Liver (tissue), 10 donors: ENCODE measurements at places on chromosomes 1 and 21. TPM values are rescaled to one million over a fixed set of nuclear protein-coding genes. Genes with fewer than 3 reads are reported as not detected.

Gene LMNA
- 160 TPM for total RNA-seq

Gene ZNF691
- 8.9 TPM for total RNA-seq

Gene PRELP
- total RNA-seq = 2.3 TPM

Gene PTAFR
- 4.1 TPM for total RNA-seq

Gene OR2W3
- not detected for total RNA-seq

Gene VSIG8
- not detected for total RNA-seq

Gene EDN2
- total RNA-seq = not detected

Gene TAL1
- 3.5 TPM for total RNA-seq

Gene LPAR3
- total RNA-seq = not detected

Gene AIRE
- total RNA-seq = 0.05 TPM

Gene WNT2B
- total RNA-seq = 0.42 TPM

Gene AHCTF1
- total RNA-seq = 15.9 TPM

Gene FCGR2B
- 31.6 TPM for total RNA-seq

Gene SPATA21
- not detected for total RNA-seq

Gene KCNE2
- not detected for total RNA-seq

- no peak overlapping the region for H3K4me3 ChIP-seq
- no peaks in the 10 kb centered on the region for H3K27me3 ChIP-seq
- peaks cover 9% of the 10 kb centered on the region for H3K4me1 ChIP-seq
Observed at GRCh38 chr1:171841931-171842761, 848 bp downstream of the DNM3 start.

DNA sequence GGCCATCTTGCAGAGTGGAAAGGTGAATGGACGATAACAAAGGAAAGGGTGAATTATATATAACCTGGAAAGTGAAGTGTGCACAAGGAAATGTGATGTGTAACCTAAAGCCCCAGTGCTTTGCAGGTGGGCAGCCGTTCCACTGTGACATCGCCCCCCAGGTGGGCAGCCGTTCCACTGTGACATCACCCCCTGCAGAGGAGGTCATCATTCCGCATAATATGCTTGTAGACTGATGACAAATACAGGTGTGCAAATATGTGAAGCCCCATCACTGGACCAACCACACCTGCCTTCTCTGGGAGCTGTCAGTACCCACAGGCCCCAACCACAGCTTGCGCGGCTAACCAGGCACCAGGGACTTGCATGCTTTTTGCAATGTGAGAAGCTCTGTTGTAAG, 4.7 kb upstream of the ZNF496 start:
- no peak overlapping the region for H3K27ac ChIP-seq
- no peaks in the 10 kb centered on the region for H3K4me1 ChIP-seq
- H3K36me3 ChIP-seq = no peaks in the 10 kb centered on the region

GRCh38 chr1:2543543-2544092, 12.6 kb upstream of the TNFRSF14 start:
- no peaks in the 10 kb centered on the region for H3K36me3 ChIP-seq
- H3K4me3 ChIP-seq = no peak overlapping the region
- no peaks in the 10 kb centered on the region for H3K27me3 ChIP-seq
- H3K4me1 ChIP-seq = peaks cover 10% of the 10 kb centered on the region
- DNase-seq = no peak
- H3K27ac ChIP-seq = no peak overlapping the region

DNA sequence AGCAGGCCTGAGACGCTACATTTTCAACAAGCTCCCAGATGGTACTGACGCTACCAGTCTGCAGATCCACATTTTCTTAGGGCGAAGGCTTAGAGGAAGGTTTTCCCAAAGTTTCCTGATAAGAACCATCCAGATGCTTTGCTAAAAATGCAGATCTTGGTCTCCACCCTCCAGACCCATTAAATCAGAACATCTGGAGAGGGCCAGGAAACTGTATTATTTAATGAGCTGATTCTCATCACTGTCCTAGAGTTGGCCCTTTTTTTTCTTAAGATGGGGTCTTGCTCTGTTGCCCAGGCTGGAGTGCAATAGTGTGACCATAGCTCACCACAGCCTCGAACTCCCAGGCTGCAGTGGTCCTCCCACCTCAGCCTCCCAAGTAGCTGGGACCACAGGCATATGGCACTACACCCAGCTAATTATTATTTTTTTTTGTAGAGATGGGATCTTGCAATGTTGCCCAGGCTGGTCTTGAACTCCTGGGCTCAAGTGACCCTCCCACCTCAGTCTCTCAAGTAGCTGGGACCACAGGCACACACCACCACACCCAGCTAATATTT, 67.2 kb upstream of the EFHD2 start:
- no peak overlapping the region for H3K4me3 ChIP-seq
- H3K27me3 ChIP-seq = no peaks in the 10 kb centered on the region
- H3K4me1 ChIP-seq = no peaks in the 10 kb centered on the region
- H3K27ac ChIP-seq = no peak overlapping the region
- DNase-seq = no peak
- H3K36me3 ChIP-seq = no peaks in the 10 kb centered on the region

GRCh38 chr21:31318971-31319370, 25.1 kb downstream of the TIAM1 start:
- H3K27ac ChIP-seq = no peak overlapping the region
- H3K36me3 ChIP-seq = no peaks in the 10 kb centered on the region
- no peaks in the 10 kb centered on the region for H3K27me3 ChIP-seq
- H3K4me1 ChIP-seq = no peaks in the 10 kb centered on the region
- no peak overlapping the region for H3K4me3 ChIP-seq

GRCh38 chr1:245858722-245859492, 648.2 kb downstream of the SMYD3 start:
- DNase-seq = no peak
- no peaks in the 10 kb centered on the region for H3K4me1 ChIP-seq
- H3K27me3 ChIP-seq = no peaks in the 10 kb centered on the region
- no peak overlapping the region for H3K4me3 ChIP-seq
- H3K27ac ChIP-seq = no peak overlapping the region
- H3K36me3 ChIP-seq = no peaks in the 10 kb centered on the region

DNA sequence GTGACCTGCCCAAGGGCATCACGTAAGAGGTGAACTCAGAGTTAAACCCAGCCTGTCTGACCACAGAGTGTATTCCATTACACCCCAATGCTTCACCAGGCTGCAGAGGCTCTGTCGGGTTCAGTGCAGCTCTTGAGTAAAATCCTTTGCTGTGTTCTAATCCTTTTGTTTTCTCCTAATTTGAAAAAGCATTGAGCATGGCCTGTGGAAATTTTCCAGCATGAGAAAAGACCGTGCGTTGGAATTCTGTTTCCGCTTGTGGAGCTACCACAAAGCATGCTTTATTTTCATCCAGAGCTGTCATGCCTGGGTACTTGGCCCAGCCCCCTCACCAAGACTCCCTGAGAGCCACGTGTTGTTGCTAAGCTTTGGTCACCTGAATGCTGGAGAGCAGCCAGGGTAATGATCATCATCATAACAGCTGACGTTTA, 317.6 kb downstream of the PRDM2 start:
- no peak for DNase-seq
- no peaks in the 10 kb centered on the region for H3K36me3 ChIP-seq
- peaks cover 2% of the 10 kb centered on the region for H3K27me3 ChIP-seq
- no peak overlapping the region for H3K4me3 ChIP-seq
- H3K4me1 ChIP-seq = no peaks in the 10 kb centered on the region
- H3K27ac ChIP-seq = no peak overlapping the region

DNA sequence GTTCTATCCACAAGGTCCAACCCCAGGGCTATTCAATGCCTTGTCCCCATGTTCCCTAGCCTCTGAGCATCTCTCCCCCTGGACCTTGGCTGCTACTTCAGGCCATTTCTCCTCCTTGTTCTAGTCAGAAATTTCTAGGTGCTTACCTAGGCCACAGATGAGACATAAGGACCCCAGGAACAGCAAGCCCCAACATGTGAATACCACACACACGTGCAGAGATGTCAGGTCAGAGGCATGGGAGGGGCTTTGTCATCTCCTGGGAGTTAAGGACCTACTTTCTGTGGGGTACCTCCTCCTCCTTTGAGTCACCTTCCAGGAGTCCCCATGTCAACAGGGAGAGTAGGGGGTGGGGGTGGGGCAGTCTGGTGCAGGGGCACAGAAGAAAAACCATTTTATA, 7.1 kb upstream of the RGS16 start:
- no peak for DNase-seq
- no peak overlapping the region for H3K27ac ChIP-seq
- H3K4me1 ChIP-seq = peaks cover 11% of the 10 kb centered on the region

- no peaks in the 10 kb centered on the region for H3K36me3 ChIP-seq
- H3K27me3 ChIP-seq = no peaks in the 10 kb centered on the region
- H3K27ac ChIP-seq = no peak overlapping the region
- no peak overlapping the region for H3K4me3 ChIP-seq
Observed at GRCh38 chr1:165862448-165862847, 35.0 kb downstream of the UCK2 start.

DNA sequence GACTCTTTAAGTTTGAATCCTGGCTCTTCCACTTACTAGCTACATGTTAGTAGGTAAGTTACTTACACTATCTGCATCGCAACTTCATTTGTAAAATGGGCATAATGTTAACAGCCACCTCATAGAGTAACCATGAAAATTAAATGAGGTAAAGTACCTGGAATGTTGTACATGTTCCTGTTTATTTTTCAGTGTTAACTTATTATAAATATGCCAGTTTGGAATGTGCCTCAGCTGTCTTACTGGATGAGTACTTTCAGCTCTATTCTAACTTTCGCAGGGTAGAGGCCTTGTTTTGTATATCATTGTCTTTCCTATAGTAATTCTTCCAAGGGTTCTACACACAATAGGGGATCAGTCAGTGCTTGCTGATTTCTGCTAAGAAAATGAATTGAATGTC, 167.4 kb downstream of the DUSP10 start:
- no peaks in the 10 kb centered on the region for H3K27me3 ChIP-seq
- DNase-seq = no peak
- no peaks in the 10 kb centered on the region for H3K36me3 ChIP-seq
- no peak overlapping the region for H3K27ac ChIP-seq
- no peaks in the 10 kb centered on the region for H3K4me1 ChIP-seq
- no peak overlapping the region for H3K4me3 ChIP-seq

GRCh38 chr21:44980562-44981489, 41.0 kb downstream of the SLX9 start:
- no peaks in the 10 kb centered on the region for H3K36me3 ChIP-seq
- H3K4me1 ChIP-seq = no peaks in the 10 kb centered on the region
- DNase-seq = no peak
- no peak overlapping the region for H3K4me3 ChIP-seq
- H3K27ac ChIP-seq = no peak overlapping the region

DNA sequence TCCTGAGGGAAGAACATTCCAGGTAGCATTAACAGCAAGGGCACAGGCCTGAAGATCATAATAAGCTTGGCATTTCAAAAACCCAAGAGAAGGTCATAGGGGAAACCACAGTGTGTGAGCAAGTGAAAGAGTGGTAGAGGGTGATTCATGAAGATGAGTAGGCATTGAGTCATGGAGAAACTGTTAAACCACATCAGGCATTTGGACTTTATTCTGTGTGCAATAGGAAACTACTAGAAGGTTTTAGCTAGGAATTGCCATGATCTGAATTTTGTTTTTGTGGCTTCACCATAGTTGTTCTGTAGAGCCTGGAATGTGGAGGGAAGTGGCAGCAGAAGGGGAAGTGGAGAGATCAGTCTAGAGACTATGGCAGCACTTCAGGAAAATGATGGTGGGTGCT, 359.0 kb upstream of the PTBP2 start:
- H3K27ac ChIP-seq = no peak overlapping the region
- no peak for DNase-seq
- no peak overlapping the region for H3K4me3 ChIP-seq
- H3K27me3 ChIP-seq = no peaks in the 10 kb centered on the region

GRCh38 chr1:191049781-191050180, 572.1 kb upstream of the BRINP3 start:
- no peak overlapping the region for H3K4me3 ChIP-seq
- no peak overlapping the region for H3K27ac ChIP-seq
- no peak for DNase-seq
- H3K36me3 ChIP-seq = no peaks in the 10 kb centered on the region
- H3K27me3 ChIP-seq = no peaks in the 10 kb centered on the region

GRCh38 chr21:46193829-46194373, 9.6 kb upstream of the SPATC1L start:
- H3K27ac ChIP-seq = no peak overlapping the region
- H3K27me3 ChIP-seq = no peaks in the 10 kb centered on the region
- H3K36me3 ChIP-seq = peaks cover 68% of the 10 kb centered on the region
- DNase-seq = peak; percentile 31
- no peaks in the 10 kb centered on the region for H3K4me1 ChIP-seq

- peaks cover 4% of the 10 kb centered on the region for H3K27me3 ChIP-seq
- no peak overlapping the region for H3K4me3 ChIP-seq
- no peaks in the 10 kb centered on the region for H3K4me1 ChIP-seq
- no peak overlapping the region for H3K27ac ChIP-seq
- no peak for DNase-seq
Observed at GRCh38 chr1:214989341-214989740, 93.2 kb upstream of the KCNK2 start.

DNA sequence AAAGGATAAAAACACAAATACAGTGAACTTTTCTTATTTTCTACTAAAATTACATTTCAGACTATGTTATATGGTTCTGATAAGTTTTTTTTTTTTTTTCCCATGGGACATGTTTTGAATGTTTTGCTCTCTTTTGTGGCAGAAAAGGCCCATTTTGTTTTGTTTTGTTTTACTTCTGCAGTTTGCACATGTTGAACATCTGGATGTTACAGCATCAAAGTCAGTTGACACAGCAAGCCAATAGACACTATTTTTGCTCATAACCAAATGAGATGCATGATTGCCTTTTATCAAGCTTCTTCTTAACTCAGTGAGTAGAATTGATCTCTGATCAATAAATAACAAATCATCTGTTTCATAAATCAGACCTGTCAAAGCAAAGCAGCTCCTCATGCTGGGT, 904.2 kb downstream of the ADGRL2 start:
- H3K27ac ChIP-seq = no peak overlapping the region
- H3K4me1 ChIP-seq = no peaks in the 10 kb centered on the region
- DNase-seq = no peak
- H3K4me3 ChIP-seq = no peak overlapping the region
- no peaks in the 10 kb centered on the region for H3K36me3 ChIP-seq

DNA sequence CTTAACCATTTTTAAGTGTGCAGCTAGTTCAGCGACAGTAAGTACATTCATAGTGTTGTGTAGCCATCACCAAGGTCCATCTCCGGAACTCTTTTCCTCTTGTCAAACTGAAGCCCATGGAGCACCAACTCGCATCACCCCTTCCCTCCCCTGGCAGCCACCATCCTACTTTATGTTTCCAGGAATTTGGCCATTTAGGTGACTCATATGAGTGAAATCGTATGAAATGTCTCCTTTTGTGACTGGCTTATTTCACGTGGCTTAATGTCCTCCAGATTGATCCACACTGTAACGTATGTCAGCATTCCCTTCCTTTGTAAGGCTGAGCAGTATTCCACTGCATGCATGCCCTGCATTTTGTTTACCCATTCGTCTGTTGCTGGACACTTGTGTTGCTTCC, 2.5 kb downstream of the COL6A2 start:
- H3K4me1 ChIP-seq = no peaks in the 10 kb centered on the region
- no peaks in the 10 kb centered on the region for H3K27me3 ChIP-seq
- no peak for DNase-seq
- no peaks in the 10 kb centered on the region for H3K36me3 ChIP-seq
- H3K27ac ChIP-seq = no peak overlapping the region

DNA sequence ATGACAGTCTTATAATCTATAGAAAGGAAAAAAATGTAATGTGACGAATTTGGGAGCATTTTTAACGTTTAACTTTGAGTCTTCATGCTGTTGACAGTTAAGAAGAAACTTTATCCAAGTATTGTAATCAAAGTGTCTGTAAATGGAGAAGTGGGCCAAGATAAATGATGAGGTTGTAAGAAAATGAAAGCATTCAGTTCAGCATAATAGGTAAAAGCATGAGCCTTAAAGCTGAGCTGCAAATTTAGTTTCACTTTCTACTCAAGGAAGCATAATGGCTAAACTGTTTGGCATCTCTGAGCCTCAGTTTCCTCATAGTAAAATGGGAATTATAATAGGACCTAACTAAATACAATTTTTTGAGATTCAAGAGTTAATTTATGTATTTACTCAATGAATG, 1554.8 kb downstream of the KCNT2 start:
- H3K4me1 ChIP-seq = peaks cover 2% of the 10 kb centered on the region
- no peak overlapping the region for H3K4me3 ChIP-seq
- no peaks in the 10 kb centered on the region for H3K27me3 ChIP-seq
- DNase-seq = no peak
- H3K27ac ChIP-seq = no peak overlapping the region
